Ovary (tissue), 10 donors: ENCODE measurements at places on chromosomes 5 and 9. TPM values are rescaled to one million over a fixed set of nuclear protein-coding genes. Genes with fewer than 3 reads are reported as not detected.

DNA sequence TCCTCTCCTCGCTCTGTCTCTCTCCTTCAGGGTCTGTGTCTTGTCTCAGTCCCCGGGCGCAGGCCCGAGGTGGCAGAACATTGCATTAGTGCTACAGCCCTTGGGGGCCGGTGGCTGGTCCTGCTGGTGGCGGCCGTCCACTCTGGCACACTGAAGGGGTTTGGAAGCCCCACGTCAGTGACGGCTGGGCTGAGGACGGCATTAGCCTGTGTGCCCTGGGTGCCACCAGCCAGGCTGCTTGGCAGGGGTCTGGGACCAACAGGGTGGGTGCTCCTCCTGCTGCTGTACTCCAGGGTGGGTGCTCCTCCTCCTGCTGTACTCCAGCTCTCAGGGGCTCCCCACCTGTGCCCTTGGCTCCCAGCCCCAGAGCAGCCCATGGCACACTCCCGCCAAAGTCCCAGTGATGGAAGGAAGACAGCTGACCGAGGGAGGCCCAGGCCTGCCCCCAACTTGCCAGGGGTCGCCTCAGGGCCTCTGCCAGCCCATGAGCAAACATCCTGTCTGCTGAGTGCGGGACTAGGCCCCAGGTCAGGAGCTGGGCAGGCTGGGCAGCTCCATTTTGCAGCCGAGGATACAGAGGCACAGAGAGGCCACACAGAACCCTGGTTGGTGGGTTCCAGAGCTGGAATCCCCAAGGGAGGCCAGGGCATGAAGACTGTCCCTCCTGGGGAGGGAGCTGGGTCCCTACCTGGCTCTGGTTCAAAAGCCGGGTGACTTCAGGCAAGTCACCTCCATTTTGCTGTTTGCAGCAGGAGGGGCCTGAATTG is 27.3 kb downstream of the SARDH start:
- H3K36me3 ChIP-seq = no peaks in the 10 kb centered on the region
- no peaks in the 10 kb centered on the region for H3K27me3 ChIP-seq
- no peak overlapping the region for H3K4me3 ChIP-seq

Gene IL4
- total RNA-seq = not detected

DNA sequence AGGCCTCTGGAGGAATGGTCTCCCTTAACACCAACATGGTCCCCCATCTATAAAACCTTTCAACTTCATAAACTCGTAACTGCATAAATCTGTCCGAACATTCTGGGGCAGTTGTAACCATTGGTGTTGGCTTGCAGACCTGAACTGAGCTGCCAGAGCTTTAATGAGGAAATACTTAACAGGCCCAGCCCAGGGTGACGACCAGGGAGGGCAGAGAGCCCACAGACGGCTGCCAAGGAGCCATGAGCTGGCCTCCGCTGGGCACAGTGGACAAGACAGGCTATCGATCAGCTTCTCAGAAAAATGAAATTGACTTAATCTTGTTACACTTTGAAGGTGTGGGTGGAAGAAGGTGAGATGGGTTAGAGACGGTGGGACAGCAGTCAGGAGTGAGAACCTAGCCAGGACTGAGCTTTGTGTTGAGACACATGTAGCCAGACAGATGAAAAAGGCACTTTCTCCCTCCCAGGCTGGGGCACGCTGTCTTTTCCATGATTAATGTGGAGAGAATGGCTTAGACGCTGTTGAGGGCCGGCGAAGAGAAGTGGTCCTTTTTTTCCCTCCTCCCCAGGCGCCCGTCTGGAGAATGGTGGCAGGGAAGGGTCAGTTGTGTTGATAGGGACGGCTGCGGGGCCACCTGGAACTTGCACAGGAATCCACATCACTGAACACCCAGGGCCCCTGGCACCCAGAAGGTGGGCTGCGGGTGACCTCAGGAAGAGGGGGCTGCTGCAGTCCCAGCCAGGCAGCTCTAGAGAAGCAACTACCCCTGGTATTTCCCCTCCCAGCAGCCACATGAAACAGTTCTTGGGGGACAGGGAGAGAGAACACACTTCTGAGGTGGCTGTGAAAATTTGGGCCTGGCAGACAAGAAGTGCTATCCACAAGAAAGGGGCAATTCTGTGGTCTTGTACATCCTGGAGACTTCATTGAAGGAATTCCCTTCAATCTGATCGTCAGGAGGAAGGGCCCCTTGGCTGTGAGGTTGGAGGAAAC is 27.3 kb upstream of the TCOF1 start:
- H3K4me1 ChIP-seq = no peaks in the 10 kb centered on the region
- DNase-seq = no peak
- H3K36me3 ChIP-seq = no peaks in the 10 kb centered on the region
- no peak overlapping the region for H3K27ac ChIP-seq
- no peak overlapping the region for H3K4me3 ChIP-seq

Gene CA9
- total RNA-seq = 1.6 TPM

- no peaks in the 10 kb centered on the region for H3K27me3 ChIP-seq
- H3K4me3 ChIP-seq = no peak overlapping the region
- H3K36me3 ChIP-seq = no peaks in the 10 kb centered on the region
- DNase-seq = no peak
- H3K27ac ChIP-seq = no peak overlapping the region
Measured at GRCh38 chr5:73801686-73802085, 175.7 kb downstream of the ARHGEF28 start.

GRCh38 chr9:9791611-9792010 is 821.2 kb downstream of the PTPRD start:
- no peaks in the 10 kb centered on the region for H3K27me3 ChIP-seq
- H3K27ac ChIP-seq = no peak overlapping the region
- DNase-seq = no peak
- H3K4me1 ChIP-seq = no peaks in the 10 kb centered on the region
- no peaks in the 10 kb centered on the region for H3K36me3 ChIP-seq

Gene JAKMIP2
- total RNA-seq = 0.41 TPM

- no peak overlapping the region for H3K27ac ChIP-seq
- no peaks in the 10 kb centered on the region for H3K36me3 ChIP-seq
- H3K27me3 ChIP-seq = no peaks in the 10 kb centered on the region
- no peak overlapping the region for H3K4me3 ChIP-seq
- H3K4me1 ChIP-seq = peaks cover 15% of the 10 kb centered on the region
Measured at GRCh38 chr9:95096381-95096780, 221.1 kb downstream of the FANCC start.

DNA sequence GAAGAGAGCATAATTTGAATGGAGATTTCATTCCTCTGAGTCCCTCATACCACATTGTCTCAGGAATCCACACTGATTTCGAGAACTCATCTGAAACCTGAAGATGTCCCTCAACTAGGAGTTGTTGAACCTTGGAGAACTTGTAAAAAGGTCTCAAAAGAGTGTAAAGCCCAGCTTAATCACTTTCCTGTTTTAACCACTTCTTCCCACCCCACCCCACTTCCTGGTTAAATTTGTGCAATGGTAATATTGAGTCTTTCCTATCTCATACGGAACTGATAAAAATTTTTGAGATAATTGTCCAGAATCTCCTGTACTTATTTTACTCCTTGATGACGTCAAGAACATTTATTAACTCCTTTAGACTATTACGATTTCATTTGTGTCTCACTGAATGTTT is 240.7 kb downstream of the ARRDC3 start:
- H3K36me3 ChIP-seq = no peaks in the 10 kb centered on the region
- no peaks in the 10 kb centered on the region for H3K4me1 ChIP-seq
- H3K4me3 ChIP-seq = no peak overlapping the region
- H3K27me3 ChIP-seq = no peaks in the 10 kb centered on the region

Gene ADAMTSL1
- total RNA-seq = 1.2 TPM

Gene FLT4
- 7.0 TPM for total RNA-seq

DNA sequence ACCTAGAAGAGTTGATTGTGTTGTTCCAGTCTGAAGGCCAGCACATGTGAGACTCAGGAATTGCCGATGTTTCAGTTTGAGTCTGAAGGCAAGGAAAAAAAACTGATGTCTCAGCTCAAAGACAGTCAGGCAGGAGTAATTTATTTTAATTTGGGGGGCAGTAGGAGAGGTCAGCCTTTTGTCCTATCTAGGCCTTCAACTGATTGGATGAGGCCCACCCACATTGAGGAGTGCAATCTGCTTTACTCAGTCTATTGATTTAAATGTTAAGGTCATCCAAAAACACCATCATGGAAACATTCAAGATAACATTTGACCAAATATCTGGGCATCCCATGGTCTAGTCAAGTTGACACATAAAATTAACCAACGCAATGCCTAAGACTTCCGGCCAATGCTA is 288.9 kb downstream of the CDK5RAP2 start:
- no peaks in the 10 kb centered on the region for H3K4me1 ChIP-seq
- no peaks in the 10 kb centered on the region for H3K36me3 ChIP-seq
- DNase-seq = no peak
- no peak overlapping the region for H3K27ac ChIP-seq
- H3K4me3 ChIP-seq = no peak overlapping the region

DNA sequence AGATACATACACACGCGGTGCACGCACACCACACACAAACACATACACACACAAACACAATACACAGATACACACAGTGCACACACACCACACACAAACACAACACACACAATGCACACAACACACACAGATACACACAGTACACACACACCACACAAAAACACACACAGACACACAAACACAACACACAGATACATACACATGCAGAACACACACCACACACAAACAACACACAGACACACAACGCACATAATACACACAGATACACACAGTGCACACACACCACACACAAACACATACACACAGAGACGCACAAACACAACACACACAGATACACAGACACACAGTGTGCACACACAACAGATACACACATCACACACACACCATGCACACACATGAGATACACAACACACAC is 5.9 kb upstream of the CCDC187 start:
- H3K4me3 ChIP-seq = no peak overlapping the region
- no peaks in the 10 kb centered on the region for H3K27me3 ChIP-seq
- H3K27ac ChIP-seq = no peak overlapping the region
- DNase-seq = no peak

Gene PCDHGB3
- 4.1 TPM for total RNA-seq

DNA sequence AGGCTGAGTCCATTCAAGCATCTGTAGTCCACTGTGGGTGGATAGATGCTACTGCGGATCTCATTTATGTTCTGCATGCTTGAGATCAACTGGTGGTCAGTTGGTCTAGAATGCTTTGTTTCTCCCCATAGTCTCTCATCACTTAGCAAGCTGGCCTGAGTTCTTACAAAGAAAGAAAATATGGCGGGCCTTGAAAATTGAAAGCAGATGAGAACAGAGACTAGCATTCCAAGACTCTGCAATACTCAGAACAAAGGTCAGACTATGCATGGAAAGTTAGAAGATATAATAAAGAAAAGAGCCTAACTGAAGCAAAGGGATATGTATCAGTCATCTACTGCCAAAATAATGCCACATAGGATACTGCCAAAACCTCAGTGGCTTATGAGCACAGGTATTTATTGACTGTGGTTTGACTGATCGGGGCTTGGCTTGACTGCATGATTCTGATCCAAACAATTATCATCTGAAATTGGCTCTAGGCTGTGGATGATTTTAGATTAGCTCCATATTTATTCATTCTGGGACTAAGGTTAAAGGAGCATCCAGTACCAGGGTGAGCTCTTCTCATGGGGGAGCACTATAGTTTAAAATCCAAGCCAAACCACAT is 258.9 kb downstream of the TAF11L14 start:
- no peaks in the 10 kb centered on the region for H3K4me1 ChIP-seq
- H3K27ac ChIP-seq = no peak overlapping the region
- no peaks in the 10 kb centered on the region for H3K27me3 ChIP-seq
- H3K36me3 ChIP-seq = no peaks in the 10 kb centered on the region
- no peak for DNase-seq
- H3K4me3 ChIP-seq = no peak overlapping the region

Gene C8G
- total RNA-seq = not detected

DNA sequence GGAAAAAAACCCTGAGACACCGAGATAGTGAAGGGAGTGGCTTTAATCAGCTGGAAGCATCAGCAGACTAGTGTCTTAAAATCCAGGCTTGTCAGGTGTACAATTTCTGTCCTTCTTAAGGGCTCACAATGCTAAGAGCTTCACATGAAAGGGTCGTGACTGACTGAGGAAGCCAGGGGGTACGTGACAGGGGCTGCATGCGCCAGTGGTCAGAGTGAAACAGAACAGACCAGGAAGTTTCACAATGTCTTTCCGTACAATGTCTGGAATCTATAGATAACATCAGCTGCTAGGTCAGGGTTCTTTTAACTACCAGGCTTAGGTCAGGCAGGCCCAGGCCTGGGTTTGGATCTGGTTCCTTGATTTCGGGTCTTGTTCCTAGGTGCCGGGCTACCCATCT is 253.0 kb downstream of the CDH10 start:
- no peaks in the 10 kb centered on the region for H3K4me1 ChIP-seq
- DNase-seq = no peak
- H3K4me3 ChIP-seq = no peak overlapping the region

Gene GCNT1
- total RNA-seq = 3.4 TPM
